ENCODE measurements at places on chromosomes 13 and 19.

- DNase-seq: no peak
These were observed 9.1 kb upstream of the SLC35E1 start for GRCh38 chr19:16581145-16581970.

- DNase-seq: no peak
These were observed 37.4 kb downstream of the NEK5 start for GRCh38 chr13:52091473-52091872.

GRCh38 chr13:101399365-101399764 lies 16.9 kb downstream of the NALCN start:
- DNase-seq: no peak

DNA sequence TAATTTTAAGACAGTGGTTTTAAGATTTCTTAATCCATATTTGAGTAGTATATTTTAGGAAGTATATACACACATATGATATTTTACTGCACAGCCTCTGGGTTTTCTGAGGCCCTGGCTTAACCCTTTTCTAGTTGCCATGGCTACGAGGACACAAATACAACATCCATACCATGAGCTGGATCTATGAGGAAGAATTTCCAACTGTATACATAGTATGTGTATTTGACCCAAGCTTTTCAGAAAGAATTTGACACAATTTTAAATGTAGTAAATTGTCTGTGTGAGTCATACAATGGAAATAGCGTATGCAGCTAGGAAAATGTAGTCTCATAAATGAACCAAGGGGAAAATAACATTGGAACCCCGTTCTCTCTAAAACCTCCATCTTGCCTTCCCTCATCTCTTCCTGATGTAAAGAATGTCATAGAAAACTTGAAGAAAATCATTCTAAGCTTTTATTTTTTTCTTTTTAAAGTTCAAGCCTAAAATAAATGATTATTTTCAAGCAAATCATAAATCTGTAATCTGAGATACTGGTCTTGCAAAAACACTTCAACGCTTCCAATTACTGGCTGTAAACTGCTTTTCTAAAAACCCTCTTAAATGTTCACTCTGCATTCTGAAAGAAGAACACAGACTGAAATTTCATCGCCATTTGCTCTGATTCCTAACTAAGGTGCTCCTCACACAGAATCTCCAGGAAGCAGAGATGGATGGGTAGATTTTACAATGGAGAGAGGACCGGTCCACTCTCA lies 172.4 kb downstream of the LACC1 start:
- DNase-seq: no peak

- no peak for DNase-seq
These were observed 160.3 kb downstream of the KCTD15 start for GRCh38 chr19:33956941-33957340.

DNA sequence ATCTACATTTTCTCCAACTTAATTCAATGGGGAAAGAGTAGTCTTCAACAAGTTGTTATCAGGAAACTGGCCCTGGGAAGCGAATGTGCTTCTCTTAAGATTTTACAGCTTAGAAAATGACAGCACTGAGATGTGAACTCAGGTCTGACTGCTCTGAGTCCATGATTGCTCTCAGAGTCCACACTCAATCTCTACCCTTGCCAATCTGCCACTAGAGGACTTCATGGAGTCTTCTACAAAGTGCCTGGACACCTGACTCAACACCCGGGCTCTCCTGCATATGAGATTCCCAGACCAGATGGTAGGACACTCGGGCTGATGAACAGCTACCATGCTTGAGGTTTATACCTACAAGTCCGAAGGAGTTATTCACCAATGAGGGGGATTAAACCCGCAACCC lies 74.8 kb downstream of the ABCC4 start:
- DNase-seq: no peak

All from posterior vena cava (tissue), 2 donors.